Uterus (tissue), 4 donors: ENCODE measurements at places on chromosomes 6 and 20.

GRCh38 chr6:8236956-8237355 is 134.6 kb upstream of the EEF1E1 start:
- DNase-seq = no peak

GRCh38 chr20:59352541-59352940 is 52.1 kb downstream of the EDN3 start:
- DNase-seq = no peak

GRCh38 chr20:3248167-3248992 is 9.4 kb upstream of the SLC4A11 start:
- DNase-seq = no peak

DNA sequence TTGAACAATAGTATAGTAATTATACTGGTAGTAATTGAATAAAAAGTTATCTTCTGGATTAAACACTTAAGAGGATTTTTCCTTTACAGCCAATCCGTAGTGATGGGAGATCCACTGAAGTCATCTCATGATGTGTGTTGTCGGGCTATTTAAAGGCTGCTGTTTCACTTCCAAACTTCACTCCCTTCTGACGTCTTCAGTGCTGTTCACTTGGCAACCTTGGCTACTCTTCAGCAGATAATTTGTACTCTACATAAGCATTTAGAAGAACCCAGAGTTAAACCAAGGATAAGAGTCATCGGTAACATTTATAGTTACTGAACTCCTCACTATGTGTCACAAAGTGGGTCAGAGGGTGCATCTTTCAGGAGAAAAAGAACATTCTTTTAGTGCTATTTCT is 179.1 kb upstream of the EYA4 start:
- DNase-seq = no peak

DNA sequence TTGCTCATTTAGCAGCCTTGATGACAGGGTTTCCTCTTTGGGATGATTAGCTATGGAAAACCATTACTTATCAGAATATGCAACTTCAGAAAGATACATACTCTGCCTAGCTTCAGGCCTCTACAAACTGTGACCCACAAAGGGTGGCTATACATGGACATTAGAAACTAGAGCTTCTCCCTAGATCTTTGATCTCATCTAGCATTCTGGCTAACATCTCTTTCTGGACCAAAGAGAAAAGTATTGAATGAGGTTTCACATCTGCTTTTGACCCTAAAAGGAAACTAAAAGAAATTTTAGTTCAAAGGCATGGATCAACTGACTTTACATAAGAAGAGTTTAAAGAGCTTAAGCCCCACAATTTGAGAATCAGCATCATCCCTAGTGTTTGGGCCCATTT is 12.4 kb upstream of the HMGN3 start:
- no peak for DNase-seq

GRCh38 chr6:4441981-4442434 is 306.6 kb upstream of the ECI2 start:
- DNase-seq = no peak

DNA sequence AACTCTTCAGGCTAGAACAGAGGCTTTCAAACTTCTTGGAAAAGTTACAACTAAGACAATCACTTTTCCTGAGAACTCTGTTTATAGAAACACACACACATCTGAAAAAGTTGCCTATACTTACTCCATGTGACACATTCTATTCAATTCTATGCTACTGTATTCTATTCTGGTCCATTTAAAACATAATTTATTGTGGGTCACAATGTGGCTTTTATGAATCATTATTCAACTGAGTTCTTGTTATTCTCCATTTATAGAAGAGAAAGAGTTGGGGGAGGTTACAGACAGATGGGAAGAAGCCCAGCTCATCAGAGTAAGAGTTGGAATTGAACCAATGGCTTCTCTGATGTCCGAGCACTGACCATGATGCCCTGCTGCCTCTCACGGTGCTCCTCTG is 21.6 kb upstream of the BCAS1 start:
- no peak for DNase-seq

DNA sequence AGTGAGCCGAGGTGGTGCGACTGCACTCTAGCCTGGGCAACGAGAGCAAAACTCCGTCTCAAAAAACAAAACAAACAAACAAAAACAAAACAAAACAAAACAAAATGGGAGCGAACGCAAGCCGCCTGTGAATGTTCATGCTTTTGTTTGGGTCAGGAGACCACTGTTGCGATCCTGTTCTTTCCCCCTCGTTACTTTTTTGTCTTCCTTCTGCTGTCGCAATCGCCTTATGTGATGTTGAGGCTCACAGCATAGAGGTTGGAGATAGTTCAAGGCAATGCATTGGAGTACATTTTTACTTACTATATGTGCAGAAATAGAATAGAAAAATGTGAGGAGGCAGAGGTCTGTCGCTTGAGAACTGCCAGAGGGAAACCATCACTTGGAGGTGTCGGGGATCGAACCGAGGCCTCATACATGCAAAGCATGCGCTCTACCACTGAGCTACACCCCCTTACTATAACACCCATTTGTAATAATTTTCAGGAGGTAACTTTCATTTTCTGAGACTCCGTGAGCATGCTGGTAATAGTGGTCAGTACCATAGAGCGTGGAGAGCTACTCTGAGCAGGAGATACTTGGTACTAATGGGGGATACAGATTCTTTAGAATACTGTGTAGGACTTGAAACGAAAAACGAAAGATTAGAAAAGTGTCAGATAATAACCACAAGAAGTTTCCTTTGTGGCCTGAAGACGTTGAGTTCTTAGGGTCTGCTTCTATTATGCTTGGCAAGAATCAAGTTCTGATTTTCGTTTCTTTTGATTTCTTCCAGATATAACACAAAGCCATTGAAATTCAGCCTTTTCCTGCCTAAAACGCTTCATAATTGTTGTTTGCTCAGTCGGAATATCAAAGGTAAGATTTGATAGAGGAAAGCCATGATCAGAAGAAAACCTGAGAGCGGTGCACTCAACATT is 121.1 kb downstream of the TRIM27 start:
- DNase-seq = no peak

GRCh38 chr6:7933794-7934193 is 23.2 kb upstream of the TXNDC5 start:
- no peak for DNase-seq

DNA sequence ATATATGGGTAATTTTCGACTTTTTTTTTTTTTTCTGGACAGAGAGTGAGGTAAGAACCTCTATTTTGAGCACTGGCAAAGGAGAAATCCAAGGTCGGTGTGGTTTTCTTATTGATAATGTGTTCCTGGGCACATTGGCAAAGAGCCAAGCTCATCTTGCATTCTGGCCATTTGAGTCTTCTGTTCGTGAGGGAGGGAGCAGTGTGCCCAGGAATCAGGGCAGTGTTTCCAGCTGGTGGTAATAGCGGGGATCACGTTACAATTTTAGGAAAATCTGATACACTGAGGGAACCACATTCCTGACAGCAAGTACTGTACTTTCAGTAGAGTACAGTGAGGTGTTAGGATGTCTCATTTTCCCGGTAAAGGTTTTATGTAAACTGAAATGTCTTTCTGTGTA is 442.3 kb upstream of the MAP3K7 start:
- DNase-seq = no peak

DNA sequence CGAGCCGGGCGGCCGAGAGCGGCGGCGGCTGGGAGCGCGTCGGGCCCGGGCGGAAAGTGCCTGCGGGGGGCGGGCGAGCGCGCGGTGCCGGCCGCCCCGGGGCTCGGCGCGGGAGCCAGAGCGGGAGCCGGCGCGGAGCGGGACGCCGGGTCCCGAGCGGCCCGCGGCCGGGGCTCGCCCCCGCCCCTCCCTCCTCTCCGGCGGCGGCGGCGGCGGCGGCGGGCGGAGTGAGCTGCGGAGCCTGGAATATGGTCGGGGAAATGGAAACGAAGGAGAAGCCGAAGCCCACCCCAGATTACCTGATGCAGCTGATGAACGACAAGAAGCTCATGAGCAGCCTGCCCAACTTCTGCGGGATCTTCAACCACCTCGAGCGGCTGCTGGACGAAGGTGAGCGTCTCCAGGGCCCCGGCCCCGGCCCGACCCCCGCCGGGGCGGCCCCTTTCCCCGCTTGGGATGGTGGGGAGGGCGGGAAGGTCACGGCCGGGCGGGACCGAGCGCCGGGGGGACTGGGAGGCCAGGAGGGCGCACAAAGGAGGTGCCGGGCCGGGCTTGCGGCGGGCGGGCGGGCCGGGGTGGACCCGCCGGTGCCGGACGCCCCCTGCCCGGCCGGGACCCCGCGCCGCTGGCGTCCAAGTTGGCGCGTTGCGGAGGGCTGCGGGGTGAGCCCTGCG is 565 bp downstream of the QKI start:
- peak; percentile 23 for DNase-seq

DNA sequence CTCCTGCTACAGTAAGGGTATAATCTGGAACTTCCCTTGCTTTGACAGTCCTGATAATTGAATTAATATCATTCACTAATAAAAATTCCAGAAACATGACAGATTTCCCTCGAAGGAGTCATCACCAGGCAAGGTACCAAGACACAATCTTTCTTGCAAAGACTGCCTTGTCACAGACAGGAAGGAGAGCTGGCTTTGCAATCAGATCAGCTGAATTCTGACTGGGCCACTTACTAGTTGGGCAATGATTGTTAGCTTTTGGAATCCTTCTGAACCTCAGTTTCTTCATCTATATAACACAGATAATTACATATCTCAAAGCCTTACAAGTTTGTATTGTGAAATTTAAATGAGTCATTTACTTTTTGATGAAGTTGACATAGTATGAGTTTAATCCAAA is 344.2 kb downstream of the RFPL4B start:
- no peak for DNase-seq

DNA sequence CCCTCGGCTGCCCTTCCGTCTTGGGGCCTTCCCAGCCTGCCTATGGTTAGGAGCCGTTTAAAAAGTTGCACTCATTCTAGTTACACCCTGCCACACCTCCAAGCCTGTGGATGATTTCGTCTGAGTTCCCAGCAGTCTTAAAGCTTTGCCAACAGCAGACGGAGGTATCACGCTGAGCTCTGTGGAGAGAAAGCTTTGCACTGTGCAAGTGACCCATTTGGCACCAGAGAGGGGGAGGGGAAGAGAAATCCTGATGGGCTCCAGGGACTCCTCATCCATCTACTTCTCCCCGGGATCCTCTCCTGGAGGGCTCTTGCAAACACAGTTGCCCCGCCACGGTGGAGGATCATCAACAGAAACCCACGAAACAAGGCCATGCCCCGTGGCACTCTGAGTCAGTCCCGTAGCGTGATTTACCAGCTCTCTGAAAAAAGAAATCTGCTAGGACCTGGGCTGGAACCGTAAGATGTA is 98.8 kb upstream of the CITED2 start:
- DNase-seq = peak; percentile 16

GRCh38 chr6:121639021-121639420 is 203.6 kb downstream of the GJA1 start:
- no peak for DNase-seq

GRCh38 chr6:93515736-93516135 is 96.4 kb upstream of the EPHA7 start:
- no peak for DNase-seq

GRCh38 chr6:45681860-45682511 is 304.3 kb upstream of the SUPT3H start:
- DNase-seq = no peak

GRCh38 chr6:163354085-163354484 is 60.4 kb upstream of the QKI start:
- DNase-seq = no peak

DNA sequence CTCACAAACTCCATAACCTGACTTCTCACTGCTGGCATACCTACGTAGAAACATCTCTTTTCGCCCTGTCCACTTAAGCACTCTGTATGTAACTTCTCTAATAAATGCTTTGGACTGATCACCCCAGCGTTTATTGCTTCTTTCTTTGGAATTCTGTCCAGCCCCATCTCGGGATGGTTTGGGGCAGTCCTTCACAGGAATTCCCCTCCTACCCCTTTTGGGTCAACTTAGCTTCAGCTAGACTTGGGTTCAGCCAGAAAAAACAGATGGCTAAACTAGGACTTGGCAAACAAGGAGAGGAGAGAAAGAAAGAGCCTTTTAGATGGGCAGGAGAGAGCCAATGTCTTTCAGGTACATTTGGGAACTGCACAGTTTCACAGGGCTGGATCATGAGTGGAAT is 3.9 kb upstream of the LTV1 start:
- no peak for DNase-seq

- no peak for DNase-seq
These were observed 482.3 kb downstream of the LMBRD1 start for GRCh38 chr6:69314531-69314930.

DNA sequence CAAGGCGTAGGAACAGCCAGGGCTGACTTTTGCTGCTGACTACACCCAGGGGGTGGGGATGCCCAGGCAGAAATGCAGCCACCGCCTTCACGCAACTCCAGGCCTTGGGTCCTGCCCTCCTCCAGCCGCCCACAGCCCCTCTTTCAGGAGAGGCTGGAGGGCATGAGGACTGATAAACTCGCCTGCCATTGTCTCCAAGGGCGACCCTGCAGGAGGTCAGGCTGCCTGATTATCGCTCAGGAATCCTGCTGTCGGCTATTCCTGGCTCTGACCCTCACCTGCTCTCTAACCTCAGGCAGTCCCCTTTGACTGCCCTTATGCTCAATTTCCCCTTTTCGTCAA is 62.0 kb upstream of the HDDC2 start:
- no peak for DNase-seq

GRCh38 chr6:116363759-116364158 is 7.0 kb upstream of the DSE start:
- DNase-seq = no peak

- DNase-seq = peak; percentile 72
These were observed 55.6 kb upstream of the CARMIL1 start for GRCh38 chr6:25223490-25223991.

GRCh38 chr20:8755340-8756118 is 313.4 kb upstream of the PLCB4 start:
- DNase-seq = no peak

DNA sequence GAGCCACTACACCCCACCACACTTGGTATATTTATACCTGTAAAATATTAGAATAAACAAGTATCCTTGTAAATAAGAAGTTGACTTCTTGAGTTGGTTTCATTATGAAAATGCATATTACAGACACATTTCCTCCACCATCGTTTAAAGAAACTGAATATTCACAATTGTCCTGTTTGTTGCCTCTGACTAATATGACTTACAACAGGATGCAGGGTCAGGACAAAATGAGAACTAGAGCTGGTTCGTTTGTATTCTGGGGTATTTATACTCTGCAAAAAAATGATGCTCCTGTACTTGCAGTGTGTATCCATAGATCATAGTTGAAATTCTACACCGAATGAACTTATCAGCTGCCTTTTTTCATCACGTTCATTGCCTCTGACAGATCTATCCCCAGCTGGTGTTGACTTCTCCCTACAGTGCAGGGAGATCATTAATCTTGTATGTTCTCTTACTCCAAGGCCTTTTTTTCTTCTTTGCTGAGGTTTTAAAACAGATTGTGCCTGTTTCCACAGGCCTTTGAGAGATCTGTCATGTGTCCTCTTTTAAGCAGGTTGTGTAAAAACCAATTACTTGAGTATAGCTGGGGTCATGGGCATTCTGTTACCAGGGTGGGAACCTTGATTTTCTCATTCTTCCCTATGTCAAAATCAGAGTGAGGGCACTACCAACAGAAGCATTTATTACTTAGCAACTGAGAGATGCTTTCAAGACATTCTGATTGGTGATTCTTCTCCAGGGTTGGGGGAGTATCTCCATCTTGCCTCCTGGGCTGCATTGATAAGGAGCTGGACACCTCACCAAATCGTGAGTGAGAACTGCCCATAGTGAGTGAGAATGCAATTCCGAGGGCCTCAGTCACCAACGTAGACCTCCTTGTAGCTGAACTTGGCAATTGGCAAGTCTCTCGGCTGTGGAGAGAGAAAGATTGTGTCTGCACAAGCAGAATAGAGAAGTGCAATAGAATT is 78.8 kb upstream of the CD83 start:
- no peak for DNase-seq

- DNase-seq = no peak
These were observed 7.8 kb downstream of the MAVS start for GRCh38 chr20:3854462-3854871.

- no peak for DNase-seq
These were observed 5.8 kb upstream of the PACSIN1 start for GRCh38 chr6:34459899-34460593.
